Activated gamma-delta T cell treated with Interleukin-2 at 50 U/mL for 16 hours (primary cell): ENCODE measurements at places on chromosomes 7 and 10.

DNA sequence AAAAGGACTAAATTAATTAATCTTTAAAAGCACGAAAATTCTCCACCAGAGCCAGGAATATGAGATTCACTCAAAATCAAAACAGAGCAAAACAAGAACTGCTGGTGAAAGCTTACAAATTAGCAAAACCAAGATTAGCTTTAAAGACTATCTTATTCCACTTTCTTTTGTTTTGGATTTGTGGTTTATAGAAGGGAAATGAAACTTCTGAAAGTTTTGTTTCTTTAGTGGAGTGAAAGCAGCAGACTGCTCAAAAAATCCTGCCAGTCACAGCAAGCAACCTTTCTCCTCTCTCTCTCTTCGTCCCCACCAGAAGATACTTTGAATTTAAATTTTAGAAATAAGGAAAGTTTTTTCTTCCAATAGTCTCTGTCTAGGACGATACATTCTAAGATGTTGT, 7.8 kb downstream of the ACTA2 start:
- no peak for DNase-seq

- no peak for DNase-seq
These were observed 109.8 kb upstream of the NFE2L3 start for GRCh38 chr7:26042237-26042636.

GRCh38 chr10:93299195-93299594, 182.9 kb downstream of the MYOF start:
- no peak for DNase-seq

GRCh38 chr10:121911421-121911697, 16.5 kb downstream of the ATE1 start:
- no peak for DNase-seq

GRCh38 chr7:21671859-21672258, 129.0 kb downstream of the DNAH11 start:
- no peak for DNase-seq

DNA sequence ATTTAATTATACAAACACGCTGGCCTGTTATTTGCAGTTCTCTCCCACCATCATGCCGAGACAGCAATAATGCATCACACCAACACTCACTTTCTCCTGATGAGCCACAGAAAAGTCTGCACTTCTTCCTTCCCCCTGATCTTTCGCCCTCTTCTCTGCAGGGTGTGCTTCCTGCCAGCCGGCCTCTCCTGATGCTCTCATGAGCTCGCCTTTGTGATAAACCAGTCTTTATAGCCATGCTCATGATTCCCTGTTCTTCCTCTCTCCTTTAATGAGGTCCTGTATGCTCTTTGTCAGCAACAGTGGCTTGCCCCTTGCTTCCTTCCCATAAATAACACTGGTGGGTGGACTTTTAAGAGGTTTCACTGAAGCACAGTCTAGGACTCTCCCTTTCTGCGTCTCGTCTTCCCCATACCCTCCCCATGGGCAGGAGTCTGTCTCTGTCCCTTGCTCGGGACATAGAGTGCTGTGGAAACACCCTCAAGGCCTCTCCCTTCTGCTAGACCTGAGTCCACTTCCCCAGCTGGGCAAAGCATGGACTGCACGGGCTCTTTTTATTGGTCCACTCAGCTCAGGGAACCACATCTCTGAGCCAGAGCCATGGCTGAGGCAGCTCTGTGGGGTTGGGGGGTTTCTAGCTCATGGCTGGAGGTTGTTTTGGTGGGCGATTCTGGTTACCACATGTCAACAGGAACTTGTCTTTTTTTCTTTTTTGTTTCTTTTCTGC, 133.9 kb downstream of the C10orf105 start:
- no peak for DNase-seq

- no peak for DNase-seq
These were observed 118.7 kb downstream of the ICA1 start for GRCh38 chr7:8143151-8143874.

GRCh38 chr7:20146451-20146850, 70.7 kb downstream of the MACC1 start:
- DNase-seq, result no peak

DNA sequence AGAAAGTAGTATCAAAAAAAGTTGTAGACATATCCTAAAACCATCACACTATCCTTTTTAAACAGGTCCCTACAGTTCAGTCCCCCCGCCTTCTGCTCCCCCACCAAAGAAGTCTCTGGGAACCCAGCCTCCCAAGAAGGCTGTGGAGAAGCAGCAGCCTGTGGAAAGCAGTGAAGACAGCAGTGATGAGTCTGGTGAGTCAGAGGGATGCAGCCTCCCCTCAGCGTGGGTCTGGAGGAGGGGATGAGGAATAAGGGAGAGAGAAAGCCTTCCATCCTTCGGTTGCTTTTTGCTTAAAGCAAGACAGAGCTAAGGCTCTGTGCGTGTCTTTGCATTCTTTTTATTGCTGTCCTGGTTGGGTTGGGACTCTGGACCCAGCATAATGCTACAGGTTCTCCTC, 7.6 kb downstream of the NOLC1 start:
- DNase-seq, result no peak

DNA sequence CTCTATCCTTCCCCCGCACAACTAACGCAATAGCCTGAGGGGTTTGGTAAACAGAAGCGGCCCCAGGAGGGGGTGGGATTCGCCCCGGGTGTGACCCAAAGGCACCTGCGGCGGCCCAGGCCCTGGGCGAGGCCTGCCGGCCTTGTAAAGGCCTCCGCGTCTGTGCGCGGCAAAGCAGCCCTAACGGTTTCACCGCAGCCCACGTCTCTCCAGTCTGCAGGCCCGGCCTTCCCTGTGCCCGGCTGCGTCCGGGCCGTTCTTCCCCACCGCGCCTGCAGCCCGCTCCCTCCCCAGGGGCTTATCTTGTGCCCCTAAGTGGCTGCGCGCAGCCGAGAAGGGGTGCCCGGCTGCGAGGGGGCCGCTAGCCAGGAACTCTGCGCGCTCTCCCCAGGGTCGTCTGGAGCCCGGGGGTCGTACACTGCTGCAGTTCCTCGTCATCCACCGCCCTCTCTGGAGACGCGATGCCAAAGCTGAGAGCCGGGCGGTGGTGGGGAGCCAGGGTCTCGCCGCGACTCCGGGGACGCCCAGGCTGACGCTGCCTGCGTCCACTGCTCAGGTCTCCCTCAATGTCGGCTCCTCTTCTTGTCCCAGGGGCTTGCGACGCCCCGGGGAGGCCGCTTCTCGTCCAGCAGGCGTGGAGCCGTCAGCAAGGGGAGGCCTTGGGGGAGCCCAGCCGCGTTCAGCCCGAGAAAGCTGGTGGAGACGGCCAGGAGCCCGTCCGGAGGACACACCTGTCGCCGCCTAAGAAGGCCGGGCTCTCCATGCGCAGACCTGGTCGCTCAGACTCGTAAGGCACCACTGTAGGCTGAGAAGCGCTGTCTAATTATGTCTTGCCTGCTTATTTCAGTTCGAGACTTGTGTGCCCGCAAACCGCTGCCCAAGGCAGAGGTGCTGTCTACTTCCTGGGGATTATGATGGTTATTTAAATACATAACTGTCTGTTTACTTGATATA, 132.3 kb downstream of the SPAG6 start:
- DNase-seq, result no peak

- no peak for DNase-seq
These were observed 127.5 kb downstream of the CRPPA start for GRCh38 chr7:16293669-16294425.

GRCh38 chr7:155509725-155510551, 36.4 kb downstream of the CNPY1 start:
- DNase-seq, result no peak

DNA sequence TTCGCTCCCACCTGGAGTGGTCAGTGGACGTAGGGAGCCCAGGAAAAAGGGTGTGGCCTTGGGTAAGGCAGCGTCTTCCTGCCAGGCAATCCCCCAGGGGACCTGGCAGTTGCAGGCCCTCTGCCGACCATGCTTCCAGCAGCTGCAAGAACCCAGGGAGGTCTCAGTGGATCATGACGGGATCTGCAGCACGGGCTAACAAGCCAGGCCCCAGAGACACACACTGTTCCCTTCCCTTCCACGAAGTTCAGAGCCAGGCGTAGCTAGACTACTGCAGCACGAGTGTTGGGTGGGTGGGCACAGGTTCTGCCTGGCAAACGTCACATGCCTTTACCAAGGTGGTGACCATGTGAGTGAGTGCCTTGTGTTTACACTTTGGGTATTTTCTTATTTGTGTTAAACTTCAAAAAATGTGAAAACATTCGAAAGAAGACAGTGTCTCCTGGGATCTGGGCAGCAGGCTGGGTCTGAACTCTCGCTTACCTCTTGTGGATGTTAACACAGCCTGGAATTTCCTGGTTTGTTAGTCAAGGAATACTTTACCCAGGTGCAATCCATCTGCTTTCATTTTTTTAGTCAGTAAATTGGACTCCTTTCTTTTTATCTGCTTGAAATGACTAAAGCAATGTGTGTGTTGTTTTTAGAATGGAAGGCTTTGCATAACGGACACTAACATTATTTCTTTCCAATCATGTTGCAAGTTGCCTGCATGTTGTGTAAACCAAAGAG, 48.2 kb upstream of the VIPR2 start:
- no peak for DNase-seq

- no peak for DNase-seq
These were observed 72.8 kb upstream of the FAM20C start for GRCh38 chr7:119392-120163.

GRCh38 chr10:43305876-43306275, 39.0 kb upstream of the RASGEF1A start:
- no peak for DNase-seq

DNA sequence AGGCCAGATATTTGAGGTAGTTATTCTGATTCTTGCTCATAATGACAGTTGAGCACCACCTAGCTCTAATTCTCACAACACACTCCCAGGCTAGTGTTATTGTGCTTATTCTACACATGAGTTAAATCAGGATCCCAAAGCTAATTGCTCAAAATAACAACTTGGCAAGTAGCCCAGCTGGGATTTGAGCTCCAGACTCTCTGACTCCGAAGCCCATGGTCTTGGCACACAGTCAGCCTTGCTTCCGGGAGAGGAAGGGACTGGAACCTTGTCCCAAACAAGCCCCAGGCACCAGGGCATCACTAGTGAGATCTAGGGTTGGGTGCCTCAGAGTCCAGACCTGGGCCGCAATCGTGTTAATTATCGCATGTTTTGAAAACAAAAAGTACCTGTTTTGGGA, 101.4 kb downstream of the GPAM start:
- no peak for DNase-seq

GRCh38 chr10:130455111-130455695, 319.0 kb downstream of the GLRX3 start:
- DNase-seq, result no peak

DNA sequence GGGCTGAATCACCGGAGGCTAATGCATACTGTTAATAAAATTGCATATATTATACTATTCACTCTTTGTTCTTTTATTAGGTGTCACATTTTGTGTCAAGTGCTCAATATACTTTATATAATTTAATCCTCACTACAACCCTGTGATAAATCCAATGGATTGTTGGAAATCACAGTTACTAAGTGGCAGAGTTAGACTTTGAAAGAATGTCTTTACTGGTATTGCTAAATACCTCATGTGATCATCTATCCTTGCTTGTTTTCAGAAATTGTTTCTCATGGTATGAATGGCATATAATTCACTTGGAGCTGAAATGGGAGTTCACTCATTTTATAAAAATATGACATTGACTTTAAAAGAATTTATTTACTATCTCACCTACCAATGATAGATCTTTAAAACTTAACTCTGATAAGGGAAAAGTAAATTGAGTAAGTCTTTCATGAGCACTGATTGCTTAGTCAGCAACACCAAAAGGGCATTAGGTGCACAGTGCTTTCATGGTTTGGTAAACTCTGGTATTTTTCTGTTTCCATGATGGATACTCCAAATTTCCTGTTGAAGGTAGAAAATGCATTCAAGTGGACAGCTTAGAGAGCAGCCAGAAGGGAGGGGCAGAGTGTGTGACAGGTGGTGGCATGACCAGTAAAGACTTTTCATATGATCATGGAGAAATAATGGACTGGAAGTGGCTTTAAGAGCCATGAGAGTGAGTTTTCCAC, 22.6 kb downstream of the ENKUR start:
- DNase-seq, result no peak

GRCh38 chr7:105587909-105588635, 6.8 kb upstream of the EFCAB10 start:
- no peak for DNase-seq

- DNase-seq, result no peak
These were observed 311.1 kb downstream of the HPSE2 start for GRCh38 chr10:98924526-98924925.

DNA sequence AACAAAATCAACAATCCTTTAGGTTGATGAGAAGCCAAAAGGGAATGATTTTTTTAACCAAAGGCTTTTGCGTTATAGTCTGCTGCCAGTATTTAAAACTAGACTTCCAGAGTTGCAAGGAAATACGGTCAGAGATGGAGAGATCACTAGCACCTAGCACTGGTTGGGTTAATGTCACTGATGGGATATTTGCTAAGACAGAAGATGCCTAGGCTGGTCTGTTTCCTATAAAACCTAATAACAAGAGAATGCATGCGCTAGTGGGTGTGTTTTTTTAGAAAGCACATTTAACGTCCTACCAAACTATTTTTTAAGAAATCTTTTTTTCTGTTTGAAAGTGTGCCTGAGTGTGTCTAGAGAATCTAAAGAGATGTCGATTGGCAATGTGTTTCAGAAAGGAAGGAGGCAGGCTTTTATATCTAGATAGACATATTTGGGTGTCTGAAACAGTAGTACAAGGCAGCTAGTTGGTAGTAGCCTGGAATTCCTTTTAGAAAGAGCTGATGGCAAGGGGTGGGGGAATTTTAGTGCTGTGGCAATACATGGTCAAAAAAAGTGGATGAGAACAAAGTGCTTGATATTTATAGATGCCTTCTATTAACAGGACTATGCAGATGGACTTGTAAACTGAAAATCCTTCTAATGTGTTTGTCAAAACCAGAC, 863 bp downstream of the CALD1 start:
- no peak for DNase-seq

DNA sequence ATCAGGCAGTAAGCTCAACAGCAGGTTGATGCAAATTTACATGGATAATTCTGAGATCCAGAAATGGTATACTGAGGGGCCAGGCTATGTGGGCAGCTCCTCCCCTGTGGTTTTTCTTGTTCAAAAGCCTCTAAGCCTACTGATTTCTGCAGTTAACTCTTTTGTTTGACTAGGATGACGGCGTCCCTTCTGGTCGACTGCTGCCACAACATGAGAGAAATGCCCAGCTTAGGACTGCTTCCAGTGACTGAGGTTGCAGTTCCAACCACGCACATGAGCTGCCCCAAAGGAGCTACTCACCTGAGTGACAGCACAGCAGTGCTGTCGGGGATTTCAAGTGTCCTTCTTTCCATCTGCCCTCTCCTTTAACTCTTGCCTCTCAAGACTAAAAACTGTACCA, 973.0 kb upstream of the GHITM start:
- DNase-seq, result no peak

- no peak for DNase-seq
These were observed 14.3 kb downstream of the MICALL2 start for GRCh38 chr7:1444925-1445322.
